ENCODE measurements at places on chromosomes 13 and 19. TPM values are rescaled to one million over a fixed set of nuclear protein-coding genes. Genes with fewer than 3 reads are reported as not detected.
A peak's percentile ranks its signal among the peaks of the same experiment; 100 is the strongest.

The CLEC4G gene
- total RNA-seq = 0.38 TPM

GRCh38 chr19:38663957-38664502 is 16.6 kb downstream of the ACTN4 start:
- no peaks in the 10 kb centered on the region for H3K27me3 ChIP-seq
- H3K27ac ChIP-seq = peak overlapping the region; percentile 95
- DNase-seq = peak; percentile 85
- H3K4me3 ChIP-seq = peak overlapping the region; percentile 49
- no peaks in the 10 kb centered on the region for H3K36me3 ChIP-seq
- H3K4me1 ChIP-seq = peaks cover 95% of the 10 kb centered on the region

- H3K27me3 ChIP-seq = no peaks in the 10 kb centered on the region
- peaks cover 6% of the 10 kb centered on the region for H3K36me3 ChIP-seq
- no peak for DNase-seq
- H3K4me3 ChIP-seq = no peak overlapping the region
- no peak overlapping the region for H3K27ac ChIP-seq
These were observed 4.8 kb upstream of the IFI30 start for GRCh38 chr19:18168673-18169381.

DNA sequence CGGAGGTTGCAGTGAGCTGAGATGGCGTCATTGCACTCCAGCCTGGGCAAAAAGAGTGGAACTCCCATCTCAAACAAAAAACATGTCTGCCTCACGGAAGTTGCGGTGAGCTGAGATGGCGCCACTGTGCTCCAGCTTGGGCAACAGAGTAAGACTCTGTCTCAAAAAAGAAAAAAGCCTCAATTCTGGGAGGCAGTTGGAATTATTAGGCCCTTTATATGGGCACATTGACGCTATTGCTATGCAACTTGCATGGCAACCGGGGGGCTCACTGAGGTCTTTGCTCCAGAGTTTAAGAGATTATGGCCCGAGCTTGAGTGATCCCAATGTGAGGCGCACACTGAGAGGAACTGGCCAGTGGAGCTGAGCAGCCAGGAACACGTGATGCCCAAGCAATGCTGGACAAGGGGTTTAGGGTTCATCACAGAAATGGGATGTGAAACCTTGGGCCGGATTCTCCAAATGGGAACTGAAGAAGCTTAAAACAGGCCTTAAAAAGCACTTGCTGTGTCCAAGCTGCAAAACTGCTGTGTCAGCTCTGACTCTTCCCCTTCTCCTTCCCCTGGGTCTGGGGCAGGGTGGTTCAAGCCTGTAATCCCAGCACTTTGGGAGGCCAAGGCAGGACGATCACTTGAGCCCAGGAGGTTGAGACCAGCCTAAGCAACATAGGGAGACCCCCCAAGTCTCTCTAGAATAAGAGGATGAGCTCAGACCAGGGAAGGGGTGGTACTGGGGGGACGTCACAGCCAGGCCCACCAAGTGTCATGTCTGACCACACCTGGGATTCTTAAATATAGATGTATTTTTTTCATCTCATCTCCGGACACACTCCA is 2.5 kb downstream of the FTL start:
- H3K27ac ChIP-seq = peak overlapping the region; percentile 89
- H3K4me3 ChIP-seq = peak overlapping the region; percentile 94
- no peaks in the 10 kb centered on the region for H3K27me3 ChIP-seq
- no peaks in the 10 kb centered on the region for H3K36me3 ChIP-seq

GRCh38 chr19:29492769-29493168 is 33.0 kb upstream of the VSTM2B start:
- H3K36me3 ChIP-seq = no peaks in the 10 kb centered on the region
- no peaks in the 10 kb centered on the region for H3K27me3 ChIP-seq
- no peak overlapping the region for H3K4me3 ChIP-seq

The MCF2L gene
- total RNA-seq = 40.5 TPM

All from psoas muscle (tissue), 8 donors.